ENCODE measurements at places on chromosomes 3 and 15.

DNA sequence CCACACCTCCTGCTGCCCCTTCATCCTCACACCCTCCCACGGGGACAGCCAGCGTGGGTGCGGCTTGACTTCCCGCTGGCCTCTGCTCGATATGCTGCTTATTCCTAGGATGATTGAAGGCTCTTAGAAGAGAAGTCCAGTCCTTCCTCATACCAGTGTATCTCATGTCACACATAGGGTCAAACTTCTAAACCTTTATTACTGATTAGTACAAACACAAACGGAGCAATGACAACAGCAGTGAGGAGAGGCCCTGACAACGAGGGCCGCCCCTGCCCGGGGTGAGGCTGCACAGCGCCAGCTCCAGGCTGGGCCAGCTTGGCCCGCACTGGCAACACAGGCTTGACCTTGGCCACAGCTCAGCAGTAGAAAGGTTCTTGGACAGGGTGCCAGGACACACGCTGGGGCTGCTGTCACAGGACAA, 3.7 kb downstream of the CIB1 start:
- no peak for DNase-seq

GRCh38 chr3:64945171-64945729, 257.4 kb upstream of the ADAMTS9 start:
- DNase-seq, result no peak

DNA sequence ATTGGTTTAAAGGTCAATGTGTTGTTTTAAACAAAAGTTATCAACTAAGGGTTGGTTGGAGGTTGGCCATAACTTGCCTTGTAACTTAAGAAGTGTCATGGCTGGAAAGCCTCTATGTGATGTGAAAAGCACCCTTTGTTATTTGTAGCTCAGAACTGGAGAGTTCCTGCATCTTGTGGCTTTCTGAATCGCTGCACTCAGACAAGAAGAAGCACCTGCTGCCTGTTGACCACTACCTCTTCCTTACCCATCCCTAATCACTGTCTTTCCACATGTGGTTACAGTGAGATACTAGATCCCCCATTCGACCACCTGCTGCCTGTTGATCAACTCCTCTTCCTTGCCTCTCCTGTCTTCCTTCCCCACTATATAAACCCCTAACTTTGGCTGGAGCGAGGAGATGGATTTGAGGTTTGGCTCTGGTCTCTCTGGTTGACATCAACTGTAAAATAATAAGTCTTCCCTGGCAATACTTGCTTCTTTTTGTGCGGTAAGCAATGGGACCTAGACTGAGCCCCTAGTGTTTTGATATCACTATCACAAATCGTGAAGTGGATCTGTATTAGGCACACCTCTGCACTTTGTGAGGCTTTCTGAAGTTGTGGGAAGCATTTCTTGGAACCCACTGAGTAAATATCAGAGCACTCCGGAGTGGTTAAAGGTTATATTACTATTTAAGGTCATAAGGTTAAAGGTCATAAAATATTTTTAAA, 13.8 kb downstream of the RPL39L start:
- DNase-seq, result no peak

- no peak for DNase-seq
These were observed 122.0 kb downstream of the KLF13 start for GRCh38 chr15:31448635-31448979.

- no peak for DNase-seq
These were observed 359.6 kb upstream of the NECTIN3 start for GRCh38 chr3:110711851-110712516.

DNA sequence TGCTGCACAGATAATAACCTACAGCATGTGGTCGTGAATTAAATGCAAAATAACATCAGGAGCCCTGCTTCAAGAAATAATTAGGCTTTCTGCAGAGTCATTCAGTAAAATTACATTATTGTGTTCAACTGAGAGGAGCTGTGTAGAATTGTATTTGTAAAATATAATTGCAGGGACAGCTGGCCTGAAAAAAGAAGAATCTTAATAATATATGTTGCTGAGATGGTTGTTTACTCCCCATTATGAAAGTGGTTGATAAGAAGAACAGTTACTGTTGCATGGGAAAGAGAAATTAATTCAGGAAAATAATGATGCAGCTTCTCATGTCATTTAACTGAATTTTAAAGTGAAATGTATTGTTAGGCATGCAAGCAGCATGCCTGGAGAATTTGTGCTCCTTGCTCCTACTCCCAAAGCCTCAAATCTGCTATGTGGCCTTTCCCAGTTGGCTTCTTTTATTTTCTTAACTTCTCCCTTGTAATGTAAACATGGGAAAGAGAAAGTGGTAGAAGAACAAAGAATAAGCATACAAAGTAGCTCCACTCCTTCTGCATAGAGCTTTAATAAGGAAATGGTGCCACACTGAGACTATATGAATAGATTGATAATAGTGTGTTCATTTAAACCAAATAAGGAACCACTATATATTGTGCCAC, 100.1 kb downstream of the VGLL3 start:
- no peak for DNase-seq

DNA sequence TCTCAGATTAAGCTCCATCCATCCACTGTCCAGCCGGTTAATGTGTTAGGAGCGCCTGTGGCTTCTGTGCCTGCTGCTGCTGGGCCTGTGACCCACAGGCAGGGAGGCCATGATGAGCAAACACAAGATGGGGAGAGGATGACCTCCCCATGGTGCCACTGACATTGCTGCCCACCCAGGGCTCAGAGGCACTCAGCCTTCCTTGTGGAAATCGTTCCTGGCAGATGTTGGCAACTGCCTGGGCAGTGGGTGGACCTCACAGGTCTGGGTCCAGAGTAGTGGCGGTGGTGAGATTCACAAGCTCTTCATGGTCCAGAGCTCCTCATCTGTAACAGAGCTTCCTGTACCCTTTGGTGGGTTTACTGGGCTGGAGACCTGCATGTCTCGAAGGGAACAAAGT, 38.6 kb downstream of the SCN5A start:
- no peak for DNase-seq

DNA sequence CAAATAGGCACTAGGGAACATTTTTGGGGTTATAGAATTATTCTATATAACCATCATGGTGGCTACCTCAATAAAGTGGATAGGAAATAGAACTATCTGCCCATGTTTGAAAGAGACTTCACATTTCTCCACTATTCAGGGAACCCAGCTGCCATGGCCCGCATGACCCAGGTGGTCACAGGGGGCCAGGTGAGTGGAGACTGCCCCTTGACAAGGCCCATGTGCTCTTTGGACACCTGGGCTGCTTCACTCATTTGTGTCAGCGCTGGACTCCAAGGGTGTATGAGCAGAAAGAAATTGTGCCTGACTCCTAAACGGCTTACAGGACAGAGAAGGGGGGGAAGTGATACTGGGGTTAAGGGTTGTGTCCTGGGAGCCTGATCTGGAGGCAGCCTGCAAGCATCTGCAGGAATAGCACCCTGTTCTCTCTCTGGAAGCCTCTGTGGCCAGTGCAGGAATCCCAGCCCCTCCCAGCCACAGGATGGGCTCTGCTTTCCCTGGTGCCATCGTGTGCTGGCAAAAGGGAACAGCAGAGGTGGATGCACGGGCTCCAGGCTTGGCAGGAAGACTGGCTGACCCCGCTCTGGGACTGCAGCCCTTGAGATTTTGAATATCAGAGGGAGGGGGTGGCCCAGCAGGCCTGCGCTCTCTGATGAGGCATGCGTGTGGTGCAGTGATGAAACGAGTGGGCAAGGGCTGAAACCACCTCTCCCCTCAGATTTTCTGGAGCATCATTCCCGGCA, 9.1 kb upstream of the C3orf22 start:
- DNase-seq, result no peak

GRCh38 chr3:101039285-101039684, 46.1 kb upstream of the ABI3BP start:
- no peak for DNase-seq

DNA sequence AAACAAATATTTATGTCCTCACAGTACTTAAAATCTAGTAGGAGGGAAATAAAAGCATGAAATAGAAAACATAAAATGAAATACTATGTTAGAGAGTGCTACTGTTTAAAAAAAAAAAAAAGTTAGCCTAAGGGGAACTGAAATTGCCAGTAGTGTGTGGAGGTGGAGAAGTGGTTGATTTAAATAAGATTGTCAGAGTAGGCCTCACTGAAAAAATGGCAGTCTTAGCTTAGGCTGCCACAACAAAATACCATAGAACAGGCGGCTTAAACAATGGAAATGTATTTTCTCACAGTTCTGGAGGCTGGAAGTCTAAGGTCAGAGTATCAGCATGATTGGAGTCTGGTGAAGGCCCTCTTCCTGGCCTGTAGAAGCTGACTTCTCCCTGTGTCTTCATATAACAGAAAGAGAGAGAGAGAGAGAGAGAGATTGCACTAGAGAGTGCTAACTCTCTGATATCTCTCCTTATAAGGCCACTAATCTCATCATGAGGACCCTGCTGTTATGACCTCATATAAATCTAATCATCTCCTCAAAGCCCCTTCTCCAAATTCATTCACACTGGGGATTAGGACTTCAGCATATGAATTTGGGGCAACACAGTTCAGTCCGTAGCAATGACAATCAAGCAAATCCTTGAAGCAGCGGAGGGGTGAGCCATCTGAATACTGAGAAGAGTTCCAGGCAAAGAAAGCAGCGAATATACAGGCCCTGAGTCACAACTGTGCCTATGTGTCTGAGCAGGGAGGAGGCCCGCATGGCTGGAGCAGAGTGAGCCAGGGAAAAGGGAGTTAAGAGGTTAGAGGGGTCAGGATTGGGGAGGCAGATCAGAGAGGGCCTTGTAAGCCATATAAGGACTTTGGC, 23.6 kb upstream of the LRRC34 start:
- DNase-seq, result no peak

DNA sequence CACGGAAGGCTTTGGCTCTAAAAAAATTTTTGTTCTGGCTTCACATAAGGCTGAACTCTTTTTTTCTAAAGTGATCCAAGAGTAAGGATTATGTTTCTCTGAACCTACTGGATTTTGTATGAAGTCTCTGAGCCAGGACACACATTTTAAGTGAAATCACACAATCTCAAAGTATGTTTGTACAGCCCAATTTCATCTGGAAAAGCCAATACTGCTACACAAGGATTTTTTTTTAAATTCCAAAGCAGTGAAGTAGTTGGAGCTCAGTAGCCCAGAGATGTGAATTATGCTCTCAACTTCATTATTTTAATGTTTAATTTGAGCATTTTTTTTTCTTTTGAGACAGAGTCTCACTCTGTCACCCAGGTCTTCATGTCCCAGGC, 243.9 kb downstream of the FAM43A start:
- no peak for DNase-seq

- no peak for DNase-seq
These were observed 263.8 kb upstream of the UBE2E2 start for GRCh38 chr3:22939349-22939748.

GRCh38 chr3:43892526-43892925, 201.8 kb downstream of the ABHD5 start:
- DNase-seq, result no peak

GRCh38 chr3:59751606-59752005, 701.8 kb upstream of the CFAP20DC start:
- no peak for DNase-seq

GRCh38 chr3:134898181-134898754, 103.2 kb downstream of the EPHB1 start:
- DNase-seq, result no peak

DNA sequence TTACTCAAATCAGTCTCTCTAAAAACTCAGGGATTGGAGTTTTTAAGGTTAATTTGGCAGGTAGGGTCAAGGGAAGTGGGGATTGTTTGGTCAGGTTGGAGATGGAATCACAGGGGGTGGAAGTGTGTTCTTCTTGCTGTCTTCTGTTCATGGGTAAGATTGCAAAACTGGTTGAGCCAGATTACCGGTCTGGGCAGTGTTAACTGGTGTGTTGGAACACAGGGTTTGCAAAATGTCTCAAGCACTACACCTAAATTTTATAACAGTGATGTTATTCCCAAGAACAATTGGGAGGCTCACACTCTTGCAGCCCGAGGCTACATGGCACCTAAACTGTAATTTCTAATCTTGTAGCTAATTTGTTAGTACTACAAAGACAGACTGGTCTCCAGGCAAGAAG, 425.4 kb downstream of the PLOD2 start:
- no peak for DNase-seq

DNA sequence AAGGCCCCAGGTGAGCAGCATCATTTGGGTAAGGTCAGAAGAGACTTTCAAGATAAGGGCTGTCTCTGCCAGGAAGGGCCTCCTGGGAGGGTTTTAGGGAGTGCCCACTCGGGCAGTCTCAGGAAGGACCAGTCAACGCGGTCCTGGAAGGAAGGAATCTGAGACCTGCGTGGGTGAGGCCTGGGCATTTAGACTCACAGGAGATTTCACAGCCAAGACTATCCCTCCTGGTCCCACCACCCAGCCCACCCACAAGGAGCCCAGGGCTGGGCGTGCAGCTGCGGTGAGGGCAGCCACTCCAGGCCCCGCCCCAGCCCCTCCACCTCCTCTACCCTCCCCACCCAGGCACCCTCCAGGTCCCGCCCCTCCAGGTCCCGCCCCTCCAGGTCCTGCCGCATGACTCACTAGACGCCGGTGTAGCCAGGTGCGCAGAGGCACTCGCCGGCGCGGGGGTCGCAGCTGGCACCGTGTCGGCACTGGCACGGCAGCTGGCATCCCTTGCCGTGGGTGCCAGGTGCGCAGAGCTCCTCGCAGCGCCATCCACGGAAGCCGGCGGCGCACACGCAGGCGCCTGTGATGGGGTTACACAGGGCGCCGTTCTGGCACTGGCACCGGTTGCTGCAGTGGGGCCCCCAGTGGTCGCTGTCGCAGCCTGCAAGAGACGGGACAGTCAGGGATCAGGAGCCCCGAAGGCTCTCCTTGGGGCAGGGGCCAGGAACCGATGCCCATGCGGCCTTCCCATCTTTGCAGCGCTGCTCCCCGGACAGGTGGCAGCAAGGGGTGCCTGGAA, 112.7 kb downstream of the RAB11A start:
- DNase-seq, result no peak

- no peak for DNase-seq
These were observed 38.7 kb downstream of the FMN1 start for GRCh38 chr15:33155691-33156420.

DNA sequence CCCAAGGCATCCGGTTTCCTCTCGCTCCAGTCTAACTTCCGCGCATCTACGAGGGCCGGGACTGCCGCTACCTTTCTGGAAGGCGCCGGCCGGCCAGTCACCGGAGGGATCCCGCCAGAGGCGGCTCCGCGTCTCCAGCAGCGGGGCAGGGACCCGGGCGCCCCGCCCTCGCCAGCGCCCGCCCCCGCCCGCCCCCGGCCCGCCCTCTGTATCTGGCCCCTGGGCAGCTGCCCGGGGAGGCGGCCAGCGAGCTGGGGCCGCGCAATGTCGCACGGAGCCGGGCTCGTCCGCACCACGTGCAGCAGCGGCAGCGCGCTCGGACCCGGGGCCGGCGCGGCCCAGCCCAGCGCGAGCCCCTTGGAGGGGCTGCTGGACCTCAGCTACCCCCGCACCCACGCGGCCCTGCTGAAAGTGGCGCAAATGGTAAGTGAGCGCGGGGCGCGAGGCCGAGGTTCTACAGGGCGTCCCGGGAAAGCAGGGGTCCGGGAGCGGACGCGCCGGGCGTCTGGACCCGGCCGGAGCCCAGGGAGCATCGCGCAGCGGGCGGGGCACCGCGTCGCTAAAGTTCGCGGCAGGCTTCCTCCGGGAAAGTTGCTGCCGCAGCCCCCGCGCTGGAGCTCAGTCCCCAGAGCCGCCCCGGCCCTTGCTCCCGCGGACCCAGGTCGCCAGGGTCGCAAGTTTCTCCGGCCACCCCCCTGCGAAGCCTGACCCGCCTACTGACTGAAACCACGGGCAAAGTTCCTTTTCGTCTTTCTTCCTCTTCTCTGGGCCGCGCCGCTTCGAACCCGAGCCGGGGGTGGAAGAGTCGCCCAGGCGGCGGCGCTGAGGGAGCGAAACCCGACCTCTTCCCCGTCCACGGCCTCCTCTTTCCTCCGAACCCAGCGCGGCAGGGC, at the start of gene CMTM7:
CMTM7 (plus strand) TSS at position 211 of the 893 bp plus-strand sequence; CDS start at position 265, 54 bp downstream.
- no peak for DNase-seq

- DNase-seq, result no peak
These were observed 35.9 kb downstream of the OXNAD1 start for GRCh38 chr3:16300881-16301359.

GRCh38 chr3:178948546-178948945, 123.1 kb downstream of the ZMAT3 start:
- DNase-seq, result no peak

Data from epithelial cell of prostate (primary cell).